Neural progenitor cell (in vitro differentiated cells): ENCODE measurements at places on chromosomes 16 and 17. TPM values are rescaled to one million over a fixed set of nuclear protein-coding genes. Genes with fewer than 3 reads are reported as not detected.
A peak's percentile ranks its signal among the peaks of the same experiment; 100 is the strongest.

- DNase-seq, result peak; percentile 67
Observed at GRCh38 chr17:42275527-42276358, 448 bp downstream of the STAT5B start.

The HOXB7 gene
- not detected in 2 replicates for total RNA-seq

The SLC16A13 gene
- total RNA-seq, result 1.4 TPM in 1 of 2 replicates, not detected in the other

The TMEM256 gene
- 72.0 and 152 TPM in 2 replicates for total RNA-seq

The HOXB3 gene
- total RNA-seq, result not detected in 2 replicates

DNA sequence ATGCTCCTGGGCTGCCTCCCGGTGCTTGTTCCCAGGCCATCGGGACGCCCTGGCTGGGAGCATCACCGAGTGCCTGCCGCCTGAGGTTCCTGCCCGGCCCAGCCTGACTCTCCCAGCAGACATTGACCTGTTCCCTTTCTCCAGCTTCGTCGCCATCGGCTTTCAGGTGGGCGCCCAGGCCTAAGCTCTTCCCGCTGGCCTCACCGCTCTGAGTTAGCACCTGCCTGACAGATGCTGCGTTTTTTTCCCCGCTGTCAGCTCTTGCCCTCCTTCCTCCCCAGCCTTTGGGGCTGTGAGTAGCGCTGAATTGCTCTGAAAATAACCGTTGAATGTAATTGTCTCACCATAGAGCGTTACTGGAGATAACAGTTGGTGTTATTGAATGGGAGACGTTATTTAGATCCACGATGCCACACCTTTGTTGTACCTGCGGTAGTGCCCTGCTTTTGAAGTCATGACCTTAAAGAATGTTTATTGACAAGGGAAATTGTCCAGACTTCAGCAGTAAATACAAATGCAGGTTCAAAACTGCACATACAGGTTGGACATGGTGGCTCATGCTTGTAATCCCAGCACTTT is 21.3 kb upstream of the SMIM5 start:
- DNase-seq, result no peak

The ZNF624 gene
- total RNA-seq, result 6.8 and 8.4 TPM in 2 replicates

The MVP gene
- 2.4 and 4.4 TPM in 2 replicates for total RNA-seq

- peak; percentile 95 for DNase-seq
Observed at GRCh38 chr17:3754458-3755334, 31.0 kb downstream of the HASPIN start.

GRCh38 chr16:86651823-86652222 is 73.5 kb downstream of the FOXL1 start:
- DNase-seq, result no peak

DNA sequence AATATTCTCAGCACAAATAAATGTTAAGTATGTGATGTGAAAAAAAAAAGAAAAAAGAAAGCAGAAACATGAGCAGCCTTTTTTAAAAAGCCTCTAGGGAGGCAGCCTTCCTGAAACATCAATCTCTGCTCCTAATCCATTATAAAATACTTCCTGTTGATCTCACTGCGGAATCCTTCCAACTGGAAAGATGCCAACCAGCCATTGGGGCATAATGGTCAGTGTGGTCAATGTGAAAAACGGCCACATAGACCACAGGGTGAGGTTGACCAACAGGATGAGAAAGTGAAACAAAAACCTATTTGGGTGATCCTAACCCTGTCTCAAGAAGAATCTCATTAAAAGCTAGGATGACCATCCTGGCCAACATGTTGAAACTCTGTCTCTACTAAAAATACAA is 26.1 kb upstream of the ABCA8 start:
- no peak for DNase-seq

- peak; percentile 33 for DNase-seq
Observed at GRCh38 chr16:65116818-65117430, 4.9 kb downstream of the CDH11 start.

- DNase-seq, result no peak
Observed at GRCh38 chr17:28818819-28819221, 23.8 kb downstream of the FAM222B start.

DNA sequence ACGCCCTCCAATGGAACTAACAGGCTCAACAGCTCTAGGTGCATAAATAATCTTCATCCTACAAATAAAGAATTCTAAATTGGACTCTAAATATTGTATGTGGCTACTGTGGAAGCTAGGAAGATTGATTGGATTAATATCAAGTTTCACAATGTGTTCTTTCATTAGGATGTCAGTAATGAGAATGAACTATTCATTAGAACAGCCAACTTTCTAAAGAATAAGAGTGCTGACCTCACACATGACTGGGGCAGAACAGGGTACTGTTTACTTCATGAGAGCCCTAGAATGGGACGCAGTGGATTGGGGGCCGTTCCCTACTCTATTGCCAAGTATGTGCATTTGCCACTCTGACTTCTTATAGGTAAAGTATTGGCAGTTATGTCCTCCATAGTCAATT is 528.2 kb upstream of the RBFOX1 start:
- no peak for DNase-seq

DNA sequence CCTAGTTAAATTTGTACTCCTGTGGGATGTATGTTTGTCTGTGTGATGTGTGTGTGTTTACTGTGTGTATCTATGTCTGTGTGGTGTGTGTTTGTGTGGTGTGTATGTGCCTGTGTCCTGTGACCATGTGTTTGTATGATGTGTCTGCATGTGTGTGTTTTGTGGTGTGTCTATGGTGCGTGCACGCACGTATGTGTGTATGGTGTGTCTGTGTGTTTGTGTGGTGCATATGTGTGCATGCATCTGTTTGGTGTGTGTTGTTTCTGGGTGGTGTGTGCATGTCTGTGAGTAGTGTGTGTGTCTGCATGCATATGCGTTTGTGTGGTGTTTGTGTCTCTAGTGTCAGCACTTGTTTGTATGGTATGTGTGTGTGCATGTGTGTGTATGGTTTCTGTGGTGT is 174.2 kb upstream of the RBFOX1 start:
- DNase-seq, result no peak

The CASKIN1 gene
- total RNA-seq, result 1.6 and 9.0 TPM in 2 replicates

The BAIAP2 gene
- total RNA-seq, result 15.6 and 16.1 TPM in 2 replicates

DNA sequence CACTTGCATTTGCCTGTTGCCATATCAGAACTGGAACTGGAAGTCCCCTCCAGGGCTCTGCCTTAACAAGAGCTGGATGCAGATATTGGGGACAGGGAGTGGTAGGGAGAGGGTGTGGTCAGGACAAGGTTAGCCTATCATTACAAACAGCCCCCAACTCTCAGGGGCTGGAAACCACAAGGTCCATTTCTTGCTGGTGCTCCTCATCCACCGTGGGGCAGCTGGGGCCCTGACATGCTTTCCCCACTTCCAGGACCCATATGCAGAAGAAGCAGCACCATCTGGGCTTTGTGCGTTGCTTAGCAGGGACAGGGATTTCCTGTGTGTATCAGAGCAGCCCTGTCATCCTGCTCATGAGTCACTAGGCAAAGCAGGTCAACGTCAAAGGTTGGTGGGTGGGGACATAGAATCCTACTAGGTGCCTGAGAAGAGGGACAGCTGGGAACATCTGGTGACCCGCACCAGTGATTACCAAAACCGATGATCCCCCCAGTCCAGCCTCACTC is 26.9 kb downstream of the RGS9 start:
- DNase-seq, result no peak

DNA sequence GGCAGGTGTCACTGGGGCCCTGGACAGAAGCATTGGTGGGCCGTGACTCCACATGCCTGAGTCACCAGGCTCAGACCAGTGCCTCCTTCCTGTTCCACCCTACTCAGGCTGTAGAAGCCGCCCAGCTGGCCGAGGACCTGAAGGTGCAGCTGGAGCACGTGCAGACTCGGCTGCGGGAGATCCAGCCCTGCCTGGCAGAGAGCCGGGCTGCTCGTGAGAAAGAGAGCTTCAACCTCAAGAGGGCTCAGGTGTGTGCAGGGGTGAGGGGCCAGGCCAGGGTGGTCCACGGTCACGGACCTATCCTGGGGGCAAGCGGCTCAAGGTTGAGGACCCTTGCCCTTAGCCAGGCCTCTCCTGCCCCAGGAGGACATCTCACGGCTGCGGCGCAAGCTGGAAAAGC is 9.6 kb downstream of the RNF40 start:
- no peak for DNase-seq

DNA sequence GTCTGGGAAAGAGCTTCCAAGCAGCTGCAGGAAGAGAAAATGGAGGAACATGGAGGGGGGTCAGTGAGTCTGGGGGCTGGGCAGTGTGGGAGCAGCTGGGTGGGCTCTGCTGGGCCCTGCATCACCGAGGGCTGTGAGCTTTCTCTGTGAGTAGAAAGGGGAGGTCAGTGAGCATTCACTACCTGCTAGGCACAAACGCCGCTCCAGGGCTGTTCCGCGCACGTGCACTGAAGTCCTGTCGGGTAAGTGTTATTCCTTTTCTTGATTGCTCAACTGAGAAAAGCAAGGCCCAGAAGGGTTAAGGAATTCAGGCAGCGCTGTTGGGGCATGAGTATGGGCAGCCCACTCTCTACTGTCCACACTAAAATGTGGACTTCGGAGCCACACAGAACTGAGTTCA is 4.7 kb downstream of the CACNG5 start:
- no peak for DNase-seq

DNA sequence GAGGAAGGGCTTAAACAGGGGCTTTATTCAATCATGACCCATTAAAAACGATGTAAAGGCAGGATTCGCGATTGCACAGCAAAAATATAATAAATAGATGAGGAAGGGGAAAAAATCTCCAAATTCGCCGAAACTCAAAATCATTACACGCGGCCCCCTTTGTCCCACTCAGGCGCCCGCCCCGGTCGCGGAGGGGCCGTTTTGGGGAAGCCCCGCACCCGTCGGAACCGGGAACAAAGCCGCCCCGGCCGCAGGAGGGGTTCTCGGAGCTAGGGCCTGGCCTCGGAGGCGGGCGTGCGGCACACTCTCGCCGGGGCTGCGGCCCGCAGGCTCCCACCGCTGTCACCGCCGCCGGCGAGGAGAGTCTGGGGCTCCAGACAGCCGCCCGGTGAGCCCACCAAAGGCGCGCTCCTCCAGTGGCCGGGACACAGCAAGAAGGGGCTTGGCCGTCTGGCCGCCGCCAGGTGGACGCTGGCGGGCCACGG is 521 bp downstream of the C16orf87 start:
- DNase-seq, result peak; percentile 74

- DNase-seq, result no peak
Observed at GRCh38 chr17:75980188-75981018, 1.4 kb downstream of the TEN1 start.

DNA sequence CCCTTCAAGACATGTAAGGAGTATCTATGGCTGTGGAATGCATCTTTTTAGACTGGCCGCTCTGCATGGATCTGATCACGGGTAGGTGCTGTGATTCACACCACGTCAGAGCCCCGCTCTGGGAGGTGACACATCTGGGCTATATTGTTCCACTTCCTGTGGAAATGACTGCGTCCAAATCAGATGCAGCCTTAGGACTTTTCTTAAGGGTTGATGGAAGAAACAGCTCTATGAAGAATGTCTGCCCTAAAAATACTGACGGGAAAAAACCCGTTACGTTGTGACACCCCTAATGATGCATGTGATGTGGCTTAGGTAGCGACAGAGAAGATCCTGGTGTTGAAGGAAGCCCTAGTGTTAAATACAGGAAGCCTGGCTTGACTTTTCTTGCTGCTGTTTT is 12.2 kb downstream of the BANP start:
- no peak for DNase-seq

GRCh38 chr17:32266389-32267301 is 1.0 kb downstream of the RHBDL3 start:
- peak; percentile 87 for DNase-seq

DNA sequence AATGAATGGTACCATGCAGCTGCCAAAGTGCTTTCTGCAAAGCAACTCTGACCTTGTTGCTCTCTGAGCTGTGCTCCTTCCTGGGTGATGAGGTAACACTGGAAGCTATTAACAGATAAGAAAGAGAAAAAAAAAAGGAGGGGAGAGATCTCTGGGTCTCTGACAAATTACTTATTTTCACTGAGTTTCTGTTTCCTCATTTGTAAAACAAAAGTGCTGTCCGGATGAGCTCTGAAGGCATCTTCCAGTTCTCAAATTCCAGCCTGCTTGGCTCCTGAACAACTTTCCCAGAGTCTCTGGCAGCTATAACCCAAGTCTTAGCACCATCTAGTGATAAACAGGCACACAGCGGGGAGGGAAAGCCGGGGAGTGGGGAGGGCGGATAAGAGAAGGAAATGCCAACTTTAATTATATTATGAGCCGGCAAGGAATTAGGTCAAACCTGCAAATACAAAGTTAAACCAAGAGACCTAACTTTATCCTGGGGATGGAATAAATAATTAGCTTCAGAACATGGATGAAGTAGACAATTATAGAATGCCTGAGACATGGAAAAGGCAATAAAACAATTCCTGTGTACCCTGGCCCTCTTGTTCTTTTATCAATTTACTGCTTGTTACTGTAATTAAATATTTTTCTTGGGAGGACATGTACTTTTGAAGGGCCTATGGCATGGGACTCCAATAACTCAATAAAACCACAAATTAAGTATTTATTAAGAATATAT is 61.3 kb upstream of the KIFC3 start:
- peak; percentile 70 for DNase-seq

- DNase-seq, result peak; percentile 52
Observed at GRCh38 chr17:43324205-43324893, 74.4 kb upstream of the ARL4D start.

The HEXIM2 gene
- total RNA-seq, result 4.6 and 9.1 TPM in 2 replicates

The ABCC6 gene
- 0.79 and 2.4 TPM in 2 replicates for total RNA-seq

The GJD3 gene
- not detected in 2 replicates for total RNA-seq

- no peak for DNase-seq
Observed at GRCh38 chr17:7688808-7689316, 585 bp downstream of the WRAP53 start.

DNA sequence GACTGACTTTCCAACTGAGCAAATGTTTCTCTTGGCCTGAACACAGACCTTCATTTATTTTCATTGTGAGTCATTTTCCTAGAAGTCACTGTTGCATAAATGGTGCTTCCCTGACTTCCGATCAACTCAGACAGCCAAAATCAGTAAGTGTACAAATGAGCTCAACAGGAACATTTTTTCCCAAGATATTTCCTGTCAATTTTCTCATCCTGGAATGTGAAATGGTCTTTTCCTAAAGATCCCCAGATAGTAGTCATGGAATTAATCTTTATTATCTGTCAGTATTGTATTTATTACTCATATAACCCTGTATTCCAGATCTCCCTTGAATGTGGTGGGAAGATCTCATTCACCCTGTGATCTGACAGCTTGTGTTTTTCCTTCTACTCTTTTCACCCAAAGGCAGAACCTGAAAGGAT is 360.3 kb upstream of the KIF2B start:
- no peak for DNase-seq

- DNase-seq, result no peak
Observed at GRCh38 chr16:66651474-66651765, 45.1 kb downstream of the CMTM4 start.

DNA sequence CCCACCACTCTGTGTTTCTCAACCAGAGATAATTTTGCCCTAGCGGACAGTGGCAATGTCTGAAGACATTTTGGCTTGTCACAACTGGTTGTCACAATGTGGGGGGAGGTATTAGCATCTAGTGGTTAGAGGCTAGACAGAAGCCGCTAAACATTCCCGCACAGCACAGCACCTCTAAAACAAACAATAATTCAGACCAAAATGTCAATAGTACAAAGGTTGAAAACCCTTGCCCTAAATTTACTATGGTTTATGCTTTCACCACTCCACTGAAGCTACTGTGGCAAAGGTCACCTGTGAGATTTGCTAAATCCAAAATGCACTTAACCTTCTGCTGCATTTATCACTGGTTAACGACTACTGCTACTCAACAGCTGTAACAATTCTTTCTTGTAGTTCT is 14.1 kb downstream of the NUP88 start:
- DNase-seq, result no peak

The JUP gene
- 28.5 and 91.8 TPM in 2 replicates for total RNA-seq

The C17orf78 gene
- total RNA-seq, result not detected in 2 replicates

The KRTAP3-1 gene
- total RNA-seq, result not detected in 2 replicates
